ENCODE measurements at places on chromosomes 2 and 18.

DNA sequence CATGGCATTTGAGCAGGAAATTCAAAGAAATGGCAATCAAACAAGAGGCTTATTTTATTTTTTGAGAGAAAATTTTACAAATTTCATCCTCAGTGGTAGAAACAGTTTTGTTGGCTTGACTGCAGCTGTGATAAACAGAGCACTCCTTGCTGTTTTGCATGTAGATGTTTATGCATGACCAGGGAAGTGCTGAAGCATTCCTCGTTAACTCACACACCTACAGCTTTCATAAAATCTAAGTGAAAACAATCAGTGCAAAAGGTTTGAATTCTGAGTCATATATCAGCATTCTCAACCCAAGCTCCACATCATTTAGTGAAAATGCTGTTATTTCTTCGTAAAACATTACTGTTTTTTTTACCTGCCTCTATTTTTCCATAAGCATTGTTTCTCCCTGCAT is 146.6 kb upstream of the CCDC68 start:
- no peak for DNase-seq

GRCh38 chr2:176018708-176019107 is 16.6 kb upstream of the LNPK start:
- DNase-seq: no peak

GRCh38 chr2:15973481-15974401 is 33.4 kb downstream of the MYCN start:
- DNase-seq: no peak

DNA sequence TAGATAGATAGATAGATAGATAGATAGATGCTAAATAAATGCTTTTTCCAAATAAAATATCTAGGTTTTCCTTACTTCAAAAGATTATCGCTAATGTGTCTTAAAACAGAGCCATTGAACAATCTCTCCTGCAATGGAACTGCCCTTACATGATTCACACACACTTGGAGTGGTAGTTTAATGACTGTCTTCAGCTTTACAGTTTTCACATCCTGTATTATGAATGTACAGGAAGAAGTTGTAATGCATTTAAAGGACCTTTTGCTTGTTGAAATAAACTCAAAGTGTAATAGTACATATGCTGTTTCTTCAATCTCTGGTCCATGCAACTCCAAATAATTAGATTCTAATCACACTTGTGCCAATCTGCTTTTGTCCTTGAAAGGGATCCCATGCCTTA is 797.6 kb upstream of the CDH2 start:
- DNase-seq: no peak

DNA sequence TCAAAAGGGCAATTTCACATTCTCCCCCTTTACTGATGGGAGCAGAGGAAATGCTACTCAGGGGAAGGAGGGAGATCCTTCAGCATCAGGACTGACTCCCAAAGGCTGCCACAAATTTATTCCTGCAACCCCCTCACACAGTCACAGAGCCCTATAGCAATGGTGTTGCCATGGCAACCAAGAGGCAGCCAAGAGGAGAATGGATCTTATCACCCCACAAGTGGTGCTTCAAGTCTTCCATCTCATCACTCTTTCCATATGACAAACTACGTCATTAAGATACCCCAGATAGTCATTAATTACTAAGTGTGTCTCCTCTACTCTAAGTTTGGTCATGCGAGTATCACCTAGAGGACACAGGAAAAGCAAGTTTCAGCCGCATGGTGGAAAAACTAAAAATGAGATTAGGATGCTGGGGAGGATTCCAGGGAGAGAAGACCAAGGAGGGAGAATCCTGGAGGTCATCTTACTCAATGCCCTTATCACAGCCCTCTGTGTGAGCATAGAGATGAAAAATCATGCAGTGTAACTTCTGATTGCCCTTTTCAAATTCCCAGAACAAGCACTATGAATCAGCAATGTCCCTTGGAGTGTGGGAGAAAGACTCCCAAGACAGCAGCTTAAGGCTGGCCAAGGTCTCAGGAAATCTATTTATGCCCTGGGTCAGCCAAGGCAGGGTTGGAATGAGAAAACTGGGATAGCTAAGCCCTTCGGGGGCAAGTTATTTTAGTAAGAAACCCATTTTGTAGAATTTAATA is 885.7 kb upstream of the KLHL29 start:
- DNase-seq: no peak

DNA sequence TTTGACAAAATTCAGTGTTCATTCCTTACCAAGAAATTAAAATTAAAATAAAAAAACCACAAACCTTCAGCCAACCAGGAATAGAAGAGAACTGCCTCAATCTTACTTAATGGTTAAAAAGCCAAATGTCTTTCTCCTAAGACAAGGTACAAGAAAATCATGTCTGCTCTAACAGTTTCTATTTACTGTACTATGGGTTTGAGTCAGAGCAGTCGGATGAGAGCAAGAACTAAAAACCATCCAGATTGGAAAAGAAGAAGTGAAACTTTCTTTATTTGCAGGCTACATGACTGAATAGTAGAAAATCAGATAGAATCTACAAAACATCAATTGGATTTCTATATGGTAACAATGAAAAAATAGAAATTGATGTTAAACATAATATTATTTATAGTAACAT is 555.5 kb upstream of the TNP1 start:
- DNase-seq: no peak

DNA sequence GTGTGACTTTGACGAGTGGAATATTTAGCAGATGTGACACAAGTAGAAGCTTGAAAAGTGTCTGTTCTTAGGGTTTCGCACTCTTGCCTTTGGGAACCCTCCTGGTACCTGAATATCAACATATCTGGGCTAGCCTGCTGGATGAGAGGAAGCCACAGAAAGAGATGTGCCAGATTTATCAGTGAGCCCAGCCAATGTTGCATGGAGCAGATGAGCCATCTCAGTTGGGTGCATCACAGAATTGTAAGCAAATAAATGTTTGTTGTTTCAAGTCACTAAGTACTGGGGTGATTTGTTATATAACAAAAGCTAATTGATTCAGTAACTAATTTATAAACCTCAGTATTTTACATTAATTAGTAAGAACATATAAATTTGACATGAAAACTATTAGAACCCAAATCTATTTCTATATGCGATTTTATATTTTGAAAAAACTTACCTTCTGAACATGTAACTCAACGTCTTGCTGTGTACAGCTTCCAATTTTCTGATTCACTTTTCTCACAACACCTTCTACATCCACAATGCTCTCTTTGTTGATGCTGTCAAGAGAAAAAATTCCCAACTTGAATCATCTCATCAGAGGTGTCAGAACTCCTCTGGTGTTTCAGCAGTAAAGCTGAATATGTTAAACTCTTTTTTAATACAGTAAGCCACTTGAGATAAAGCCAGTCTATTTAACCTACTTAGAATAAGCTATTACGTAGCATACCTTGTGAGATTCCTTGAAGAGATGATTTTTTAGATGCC is 42.3 kb downstream of the DARS1 start:
- DNase-seq: no peak

- no peak for DNase-seq
Observed at GRCh38 chr2:162315938-162316337, 2.5 kb downstream of the IFIH1 start.

GRCh38 chr2:233857511-233858141 is 3.3 kb upstream of the HJURP start:
- no peak for DNase-seq

DNA sequence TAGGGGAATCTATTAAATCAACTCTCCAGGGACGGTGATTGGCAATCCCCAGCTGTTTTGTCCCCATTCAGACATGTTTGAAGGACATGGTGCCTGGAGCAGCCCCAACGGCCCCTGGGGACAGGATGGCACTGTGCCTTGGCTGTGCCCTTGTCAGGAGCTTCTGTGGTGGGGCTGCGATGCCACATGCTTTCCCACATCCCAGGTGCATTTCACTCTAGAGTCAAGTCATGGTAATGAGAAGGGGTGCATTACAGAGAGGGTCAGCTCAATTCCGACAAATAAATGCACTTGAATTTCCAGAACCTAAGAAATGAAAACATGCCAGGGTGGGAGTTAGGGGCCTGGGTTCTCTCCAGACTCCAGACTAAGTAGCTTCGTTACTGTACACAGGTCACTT is 289.4 kb upstream of the PXDN start:
- DNase-seq: no peak

GRCh38 chr18:74281980-74282754 is 9.6 kb downstream of the CYB5A start:
- no peak for DNase-seq

GRCh38 chr2:190311893-190312634 is 7.6 kb downstream of the HIBCH start:
- DNase-seq: no peak

DNA sequence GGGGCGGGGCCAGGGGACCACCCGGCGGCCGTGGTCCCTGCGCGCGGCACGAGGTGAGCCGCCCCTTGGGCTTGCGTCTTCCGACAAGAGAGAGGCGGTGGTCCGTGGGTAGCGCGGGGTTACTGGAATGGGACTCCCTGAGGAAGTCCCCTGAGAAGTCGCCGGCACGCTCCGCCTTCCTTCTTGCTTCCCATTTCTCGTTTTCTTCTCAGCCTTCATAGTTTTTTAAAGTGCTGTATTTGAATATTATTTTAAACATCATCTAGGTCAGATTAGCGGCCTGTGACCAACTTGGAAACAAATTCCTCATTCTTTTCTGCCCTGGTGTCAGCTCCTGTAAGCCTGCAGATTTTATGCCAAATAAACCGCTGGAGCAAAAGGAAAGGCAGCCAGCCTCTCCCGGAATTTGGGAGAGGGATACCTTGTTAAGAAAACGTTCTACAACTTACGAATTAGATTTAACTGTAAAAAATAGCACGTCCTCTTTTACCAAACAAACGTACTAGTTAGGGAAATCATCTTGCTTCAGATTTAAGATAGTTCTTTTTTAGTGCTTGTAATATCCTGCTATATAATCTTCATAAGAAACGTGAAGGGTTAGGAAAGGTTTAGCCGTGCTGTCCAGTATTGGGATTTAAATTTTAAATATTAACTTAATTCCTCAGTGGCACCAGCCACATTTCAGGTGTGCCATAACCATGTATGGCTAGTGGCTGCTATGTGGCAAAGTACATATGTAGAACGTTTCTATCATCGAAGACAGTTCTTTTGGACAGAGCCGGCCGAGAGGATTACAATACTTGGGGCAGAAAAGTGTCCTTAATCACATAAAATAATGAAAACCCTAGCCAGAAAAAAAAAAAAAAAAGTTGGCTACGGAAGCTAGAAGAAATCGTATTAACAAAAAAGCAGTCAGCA is 628 bp upstream of the PTPN2 start:
- DNase-seq: no peak

- DNase-seq: no peak
Observed at GRCh38 chr2:138095336-138095735, 131.1 kb downstream of the HNMT start.

DNA sequence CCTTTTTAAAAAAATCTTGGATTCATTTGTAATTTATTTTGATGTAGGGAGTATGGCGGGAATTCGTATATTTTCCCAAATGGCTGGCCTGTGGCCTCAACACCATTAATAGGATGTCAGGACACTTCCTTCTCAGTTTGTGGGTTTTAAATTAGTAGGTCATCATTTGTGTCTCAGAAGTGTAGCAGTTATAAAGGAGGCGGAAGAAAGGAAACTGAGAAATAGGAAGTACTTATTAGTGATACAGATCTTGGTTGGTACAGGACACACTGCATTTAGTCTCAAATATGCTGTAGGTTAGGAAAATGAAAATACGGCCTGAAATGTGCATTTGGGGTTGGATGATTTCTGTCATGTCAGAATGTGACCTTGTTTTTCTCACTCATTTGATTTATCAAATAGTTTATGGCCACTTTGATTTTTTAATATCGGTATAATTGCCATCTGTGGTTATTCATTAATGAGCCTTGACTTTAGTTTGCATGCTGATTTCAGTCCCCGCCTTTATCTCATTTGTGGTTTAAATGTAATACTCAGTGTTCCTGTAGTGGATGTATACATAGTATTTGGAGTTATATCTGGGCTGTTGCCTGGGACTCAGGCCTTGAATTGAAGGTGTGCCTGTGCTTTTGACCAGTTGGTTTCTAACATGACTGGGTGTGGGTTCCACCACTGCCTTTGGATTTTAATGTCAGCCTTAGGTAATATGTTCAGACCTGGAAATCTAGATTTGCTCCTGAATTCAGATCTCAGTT is 31.4 kb downstream of the ZCCHC2 start:
- DNase-seq: no peak

- no peak for DNase-seq
Observed at GRCh38 chr2:63189026-63189425, 138.4 kb downstream of the OTX1 start.

DNA sequence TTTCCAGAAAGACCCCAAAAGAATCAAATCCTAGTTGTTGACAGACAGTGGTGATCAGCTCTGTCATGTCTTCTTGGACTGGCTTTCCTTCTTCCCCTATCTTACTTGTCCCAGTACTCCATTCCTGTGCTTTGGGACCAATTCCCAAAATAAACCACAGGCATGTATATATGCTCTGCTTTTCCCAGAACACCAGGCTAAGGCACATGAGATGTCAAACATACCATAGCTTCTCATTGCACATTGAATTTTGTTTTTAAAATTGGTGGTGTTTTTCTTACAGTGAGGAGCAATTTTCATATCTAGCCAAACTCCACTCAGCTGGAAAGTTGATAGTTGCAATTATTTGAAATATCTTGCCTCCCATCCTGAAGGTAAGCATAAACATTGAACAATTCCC is 88.9 kb upstream of the RGPD4 start:
- DNase-seq: no peak

DNA sequence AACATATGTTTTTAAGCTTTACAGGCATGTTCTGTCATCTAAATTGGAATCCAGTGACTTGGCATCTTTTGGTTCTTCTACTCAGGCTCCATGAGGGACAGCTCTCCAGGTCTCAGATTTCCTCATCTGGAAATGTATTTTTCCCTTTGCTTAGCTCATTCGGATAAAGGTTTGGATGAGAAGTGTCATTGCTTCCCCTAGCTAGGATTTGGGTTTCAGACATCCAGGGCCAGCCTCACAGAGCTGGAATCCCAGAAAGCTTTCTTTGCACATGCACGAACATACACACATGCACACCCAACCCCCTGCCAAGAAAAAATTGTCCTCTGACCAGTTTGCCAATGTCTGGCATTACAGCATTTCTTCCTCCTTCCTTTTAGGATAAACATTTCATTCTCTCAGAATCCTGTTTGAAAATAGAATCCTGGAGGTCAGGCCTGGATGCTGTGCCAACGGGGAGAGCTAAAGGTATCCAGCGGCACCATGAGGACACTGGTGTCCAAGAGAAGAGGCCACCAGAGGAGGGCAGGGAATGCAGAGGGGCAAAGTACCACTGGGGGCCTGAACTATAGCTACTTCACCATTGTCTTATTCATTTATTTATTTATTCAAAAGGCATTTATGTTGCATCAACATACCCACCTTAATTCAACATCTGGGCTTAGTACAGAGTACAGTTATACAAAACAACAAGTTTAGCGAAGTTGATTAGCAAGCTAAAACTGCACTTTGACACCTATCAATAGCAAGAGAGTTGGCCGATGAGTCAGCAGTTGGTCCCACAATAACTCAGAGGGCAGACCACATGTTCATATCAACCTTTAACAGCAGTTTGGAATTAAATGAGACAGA is 97.9 kb upstream of the ATL2 start:
- no peak for DNase-seq

Data from NCI-H1930 (cell line).